Activated CD4-positive, alpha-beta T cell treated with anti-CD3 and anti-CD28 coated beads, Interleukin-2, amount 50 U/mL, for 16 hours (primary cell): ENCODE measurements at places on chromosomes 2 and 18.

DNA sequence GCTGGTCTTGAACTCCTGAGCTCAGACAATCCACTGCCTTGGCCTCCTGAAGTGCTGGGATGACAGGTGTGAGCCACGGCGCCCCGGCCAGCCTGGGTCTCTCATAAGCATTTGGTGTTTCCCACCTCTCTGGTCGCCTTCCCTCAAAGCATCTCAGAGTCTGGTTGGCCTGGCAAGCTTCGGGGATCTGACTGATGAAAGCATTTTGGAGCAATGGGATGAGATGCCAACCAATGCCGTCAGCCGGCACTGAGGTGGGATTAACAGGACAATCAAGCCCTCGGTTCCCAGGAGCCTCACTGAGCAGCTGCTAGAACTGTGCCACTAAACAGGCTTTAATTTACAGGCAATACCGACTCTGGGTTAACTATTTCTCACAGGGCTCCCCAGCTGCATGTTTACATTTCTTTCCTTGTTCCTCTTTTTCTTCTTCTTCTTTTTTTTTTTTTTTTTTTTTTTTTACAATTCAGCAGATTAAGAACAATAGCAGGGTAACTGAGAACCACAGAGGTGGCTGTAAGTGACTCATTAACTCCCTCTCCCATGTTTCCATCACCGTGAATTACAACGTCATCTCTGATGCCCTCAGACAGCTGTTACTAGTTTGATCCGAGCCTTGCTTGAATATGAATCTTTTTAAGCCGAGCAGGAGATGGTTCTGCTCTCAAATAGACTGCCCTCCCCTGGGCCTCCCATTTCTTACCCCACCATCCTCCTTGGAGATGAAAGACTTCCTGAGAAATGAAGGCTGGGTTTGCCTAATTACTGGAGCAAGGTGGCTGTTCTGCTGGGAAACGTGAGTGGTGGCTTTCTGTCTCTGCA, 37.9 kb downstream of the ODC1 start:
- peak; percentile 28 for DNase-seq

DNA sequence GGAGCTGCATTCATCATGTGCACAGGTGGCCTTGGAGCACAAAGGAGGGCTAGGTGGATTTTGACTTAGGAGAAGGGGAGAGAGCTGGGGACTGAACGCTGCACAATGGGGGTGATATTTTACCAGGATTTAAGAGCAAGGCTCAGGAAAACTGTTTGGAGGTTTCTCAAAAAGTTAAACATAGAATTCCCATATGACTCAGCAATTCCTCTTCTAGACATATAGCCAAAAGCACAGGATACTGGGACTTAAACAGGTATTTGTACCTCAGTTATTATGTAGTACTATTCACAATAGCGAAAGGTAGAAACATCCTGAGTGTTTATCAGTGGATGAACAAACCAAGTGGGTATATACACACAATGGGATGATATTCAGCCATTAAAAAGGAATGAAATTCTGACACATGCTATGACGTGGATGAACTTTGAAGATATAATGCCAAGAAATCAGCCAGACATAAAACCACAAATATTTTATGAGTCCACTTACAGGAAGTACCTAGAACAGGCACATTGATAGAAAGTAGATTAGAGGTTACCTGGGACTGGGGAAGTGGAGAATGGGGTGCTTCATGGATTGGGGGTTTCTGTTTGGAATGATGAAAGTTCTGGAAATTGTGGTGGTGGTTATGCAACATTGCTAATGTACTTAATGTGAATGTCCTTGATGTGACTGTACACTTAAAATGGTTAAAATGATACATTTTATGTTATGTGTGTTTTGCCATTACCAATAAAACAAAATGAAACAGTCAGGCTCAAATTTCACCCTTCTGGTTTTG, 216.9 kb downstream of the HAUS1 start:
- DNase-seq, result no peak

GRCh38 chr18:44911773-44912172, 231.1 kb downstream of the SETBP1 start:
- DNase-seq, result no peak

GRCh38 chr2:218877891-218878290, 2.8 kb upstream of the WNT10A start:
- DNase-seq, result no peak

- no peak for DNase-seq
These were observed 178.9 kb downstream of the CAPN13 start for GRCh38 chr2:30628341-30628740.

DNA sequence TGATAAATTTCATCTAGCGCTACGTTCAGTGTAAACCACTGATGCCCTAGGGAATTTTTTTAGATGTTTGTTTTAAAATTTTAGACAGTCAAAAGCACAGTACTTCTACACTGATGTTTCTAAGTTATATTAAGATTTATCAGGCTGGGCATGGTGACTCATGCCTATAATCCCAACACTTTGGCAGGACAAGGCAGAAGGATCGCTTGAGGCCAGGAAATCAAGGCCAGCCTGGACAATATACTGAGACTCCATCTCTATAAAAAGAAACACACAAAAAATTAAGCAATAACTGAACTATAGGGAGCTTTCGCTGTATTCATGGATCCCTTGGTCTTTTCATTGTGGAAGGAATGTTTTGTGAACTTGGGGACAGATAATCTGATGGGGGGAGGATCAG, 50.6 kb upstream of the MAPRE2 start:
- DNase-seq, result no peak

- DNase-seq, result no peak
These were observed 25.3 kb downstream of the MMADHC start for GRCh38 chr2:149562324-149562723.

- no peak for DNase-seq
These were observed 332.6 kb downstream of the RIT2 start for GRCh38 chr18:42782929-42783328.

GRCh38 chr2:145561152-145561551, 1041.2 kb upstream of the ZEB2 start:
- DNase-seq, result no peak

- no peak for DNase-seq
These were observed 169.2 kb downstream of the XIRP2 start for GRCh38 chr2:167057446-167057845.

- no peak for DNase-seq
These were observed 16.5 kb downstream of the GPC1 start for GRCh38 chr2:240451791-240452461.

DNA sequence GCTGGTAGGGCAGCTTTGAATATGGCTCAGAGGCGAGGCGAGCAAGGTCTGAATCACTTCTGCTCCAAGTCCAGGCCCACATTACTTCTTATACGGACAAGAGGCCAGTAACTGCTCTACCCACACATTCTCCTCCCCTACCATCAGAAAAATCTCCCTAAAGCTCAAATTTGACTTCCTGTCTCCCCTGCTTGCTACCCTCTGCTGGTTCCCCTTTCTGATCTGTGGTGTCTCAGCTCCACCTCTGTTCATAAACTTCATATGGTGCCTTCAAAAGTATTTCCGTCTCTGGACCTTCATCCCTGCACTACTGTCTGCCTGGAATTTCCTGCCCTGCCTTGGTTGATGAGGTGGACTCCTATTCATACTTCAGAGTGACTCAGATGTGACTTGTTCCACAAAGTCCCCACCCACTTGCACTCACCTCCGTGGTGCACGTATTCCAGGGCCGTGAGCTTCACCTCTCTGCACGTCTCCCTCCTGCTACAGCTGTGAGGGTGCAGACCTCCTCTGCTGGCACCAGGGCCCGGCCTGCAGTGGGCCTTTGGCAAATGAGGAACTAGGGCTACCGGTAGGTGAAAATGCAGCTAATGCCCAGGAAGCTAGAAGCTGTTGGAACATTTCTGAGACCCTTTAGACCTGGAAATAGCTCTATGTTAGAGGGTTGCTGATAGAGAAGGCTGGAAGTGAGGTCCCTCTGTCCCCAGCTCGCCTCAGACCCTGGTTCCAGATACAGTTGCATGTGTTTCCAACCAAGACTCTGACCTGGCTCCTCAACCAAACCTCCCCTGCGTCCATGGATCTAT, 24.6 kb upstream of the KCMF1 start:
- DNase-seq, result peak; percentile 79

- DNase-seq, result no peak
These were observed 2.4 kb upstream of the TMEM178A start for GRCh38 chr2:39663187-39663930.

DNA sequence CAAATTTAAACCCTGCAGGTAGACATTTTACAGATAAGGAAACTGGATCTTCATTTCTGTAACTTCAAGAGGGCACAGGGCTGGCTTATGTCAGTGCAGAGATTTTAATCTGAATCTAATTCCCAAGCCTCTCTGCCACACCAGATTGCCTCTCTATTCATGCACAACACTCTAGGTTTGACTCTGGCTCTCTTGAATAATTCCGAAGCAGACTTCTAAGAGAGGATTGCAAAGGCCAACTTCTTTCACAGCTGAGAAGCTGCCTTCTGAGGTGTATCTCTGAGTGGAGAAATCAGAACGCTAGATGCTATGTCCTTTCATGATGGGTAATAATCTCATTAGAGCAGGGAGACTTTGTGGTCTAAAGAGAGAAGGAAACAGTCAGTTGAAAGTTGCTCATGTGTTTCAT, 20.1 kb upstream of the MGAT5 start:
- DNase-seq, result no peak

DNA sequence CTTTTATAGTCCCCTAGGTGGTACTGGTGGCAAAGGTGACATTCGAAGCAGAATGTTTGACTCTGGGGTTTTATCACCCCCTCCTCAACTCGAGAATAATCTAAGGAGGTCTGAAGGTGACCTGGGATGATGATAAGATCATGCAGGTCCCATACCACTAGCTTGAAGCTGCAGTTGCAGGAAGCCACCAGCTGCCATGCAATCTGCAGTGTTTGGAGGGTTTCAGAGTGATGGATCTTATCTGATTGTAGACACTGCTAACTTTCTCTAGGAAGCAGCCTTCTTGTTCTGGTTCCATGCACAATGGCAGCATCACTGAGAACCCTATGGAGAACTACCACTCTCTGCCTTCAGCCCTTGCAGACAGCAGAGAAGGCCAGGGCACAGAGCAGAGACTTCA, 59.4 kb upstream of the LRPPRC start:
- no peak for DNase-seq

- DNase-seq, result no peak
These were observed 17.3 kb downstream of the CCDC93 start for GRCh38 chr2:117996525-117996924.

GRCh38 chr2:170715932-170716777, 1.0 kb downstream of the SP5 start:
- no peak for DNase-seq

- peak; percentile 26 for DNase-seq
These were observed 27.5 kb downstream of the CNRIP1 start for GRCh38 chr2:68292108-68292710.
